H1 (cell line): ENCODE measurements at places on chromosomes 2 and 18. TPM values are rescaled to one million over a fixed set of nuclear protein-coding genes. Genes with fewer than 3 reads are reported as not detected.

- H3K4me1 ChIP-seq = no peaks in the 10 kb centered on the region
- no peak for DNase-seq
- no peak overlapping the region for H3K27ac ChIP-seq
- H3K36me3 ChIP-seq = no peaks in the 10 kb centered on the region
- H3K27me3 ChIP-seq = no peaks in the 10 kb centered on the region
- no peak overlapping the region for H3K4me3 ChIP-seq
Measured at GRCh38 chr2:1004398-1004797, 53.7 kb downstream of the SNTG2 start.

ANKRD29 gene
- 6.3 and 7.3 TPM in 2 replicates for total RNA-seq

IL36A gene
- not detected in 2 replicates for total RNA-seq

DNA sequence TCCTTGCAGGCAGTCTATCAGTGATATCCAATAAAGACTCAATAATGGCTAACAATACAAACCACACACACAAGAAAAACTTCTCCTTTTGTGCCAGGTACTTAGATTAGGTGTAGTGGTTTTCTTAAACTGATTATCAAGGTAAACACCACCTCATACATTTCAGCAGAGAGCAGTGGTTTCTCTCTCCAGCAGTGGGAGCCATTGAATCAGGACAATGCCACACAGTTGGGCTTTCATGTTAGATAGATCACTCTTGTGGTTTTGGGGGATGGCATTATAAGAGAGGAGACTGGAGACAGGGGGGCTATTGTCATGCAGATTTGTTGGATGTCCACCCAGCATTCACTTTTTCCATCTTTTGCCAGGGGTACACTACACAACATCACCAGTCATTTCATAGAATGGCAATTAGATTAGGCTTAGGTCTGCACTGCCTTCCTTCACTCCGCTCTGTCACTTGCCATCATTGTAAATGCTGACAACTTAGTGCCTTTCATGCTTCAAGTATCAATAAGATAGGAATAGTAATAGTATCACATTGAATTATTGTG lies 13.6 kb upstream of the IRS1 start:
- no peak overlapping the region for H3K4me3 ChIP-seq
- no peak overlapping the region for H3K27ac ChIP-seq
- DNase-seq = no peak
- no peaks in the 10 kb centered on the region for H3K36me3 ChIP-seq

GRCh38 chr18:45250479-45250878 lies 364.8 kb upstream of the SLC14A2 start:
- no peaks in the 10 kb centered on the region for H3K4me1 ChIP-seq
- H3K36me3 ChIP-seq = no peaks in the 10 kb centered on the region
- no peak for DNase-seq
- no peak overlapping the region for H3K4me3 ChIP-seq
- H3K27ac ChIP-seq = no peak overlapping the region
- no peaks in the 10 kb centered on the region for H3K27me3 ChIP-seq

DNA sequence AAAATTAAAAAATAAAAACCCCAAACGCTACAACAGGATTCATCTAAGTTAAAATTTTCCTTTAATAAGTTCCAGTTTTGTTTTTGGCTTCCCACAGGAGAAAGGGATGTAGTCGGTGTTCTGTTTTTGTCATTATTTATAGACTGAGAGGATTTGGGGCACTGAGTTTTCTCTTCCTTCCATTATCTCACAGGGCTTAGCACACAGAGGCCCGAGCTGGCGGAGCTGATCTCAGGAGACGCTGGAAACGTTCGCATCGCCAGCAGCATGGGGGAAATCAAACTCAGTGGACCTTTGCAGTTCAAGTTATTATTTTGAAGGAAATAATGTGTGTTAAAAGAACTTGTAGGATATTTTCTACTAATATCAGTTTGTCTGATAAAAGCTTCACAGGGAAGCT lies 669.7 kb upstream of the SALL3 start:
- H3K27me3 ChIP-seq = no peaks in the 10 kb centered on the region
- DNase-seq = no peak
- H3K4me3 ChIP-seq = no peak overlapping the region
- no peak overlapping the region for H3K27ac ChIP-seq
- no peaks in the 10 kb centered on the region for H3K36me3 ChIP-seq

VIL1 gene
- total RNA-seq = 7.0 and 8.2 TPM in 2 replicates

DNA sequence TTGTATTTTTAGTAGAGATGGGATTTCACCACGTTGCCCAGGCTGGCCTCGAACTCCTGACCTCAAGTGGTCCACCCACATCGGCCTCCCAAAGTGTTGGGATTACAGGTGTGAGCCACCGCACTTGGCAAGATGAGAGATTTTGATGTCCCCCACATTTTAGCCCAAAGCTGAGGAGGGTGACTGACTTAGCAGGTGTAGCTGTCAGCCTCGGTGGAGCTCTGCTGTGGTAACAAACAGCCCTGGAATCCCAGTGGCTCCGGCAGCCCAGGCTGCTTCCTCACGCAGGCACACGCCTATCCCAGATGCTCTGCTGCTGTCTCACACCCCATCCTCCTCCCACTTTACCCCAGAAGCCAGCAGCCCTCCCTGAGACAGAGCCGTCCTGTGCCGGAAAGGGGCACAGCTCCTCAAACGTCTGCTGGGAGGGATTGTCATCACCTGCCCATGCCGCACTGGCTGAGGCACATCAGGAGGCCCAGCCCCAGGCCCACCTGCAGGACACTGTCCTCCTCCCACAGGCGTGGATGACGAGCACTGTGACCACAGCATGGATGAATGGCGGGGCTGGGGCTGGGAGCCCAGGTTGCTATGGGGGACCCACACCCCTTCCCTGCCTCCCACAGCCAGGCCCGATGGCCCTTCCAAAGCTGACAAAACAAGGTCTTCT lies 10.6 kb upstream of the BOK start:
- H3K36me3 ChIP-seq = no peaks in the 10 kb centered on the region
- H3K27ac ChIP-seq = no peak overlapping the region
- no peak overlapping the region for H3K4me3 ChIP-seq
- DNase-seq = no peak
- peaks cover 5% of the 10 kb centered on the region for H3K27me3 ChIP-seq
